ENCODE measurements at places on chromosomes 11 and 22. TPM values are rescaled to one million over a fixed set of nuclear protein-coding genes. Genes with fewer than 3 reads are reported as not detected.

The C11orf58 gene
- 169 TPM for total RNA-seq

The ARHGAP32 gene
- total RNA-seq = 45.3 TPM

The MFRP gene
- not detected for total RNA-seq

The EXPH5 gene
- total RNA-seq = 0.44 TPM

The C22orf15 gene
- total RNA-seq = not detected

The CNTN5 gene
- total RNA-seq = 1.6 TPM

The OR5M11 gene
- not detected for total RNA-seq

The CCDC81 gene
- total RNA-seq = 0.74 TPM

The AMBRA1 gene
- 49.0 TPM for total RNA-seq

The C1QTNF5 gene
- total RNA-seq = 0.32 TPM

The SLC25A45 gene
- total RNA-seq = 0.25 TPM

The ALX4 gene
- not detected for total RNA-seq

The TMEM121B gene
- total RNA-seq = 44.1 TPM

The FXYD6 gene
- 57.1 TPM for total RNA-seq

The ABCG4 gene
- 2.4 TPM for total RNA-seq

The PLCB3 gene
- total RNA-seq = 36.2 TPM

The BTBD18 gene
- total RNA-seq = not detected

The PTPRCAP gene
- total RNA-seq = 2.1 TPM

The GLB1L3 gene
- 0.83 TPM for total RNA-seq

The STT3A gene
- total RNA-seq = 68.0 TPM

The SHISAL1 gene
- total RNA-seq = 3.2 TPM

The OR51B4 gene
- total RNA-seq = not detected

The TOP3B gene
- total RNA-seq = 83.5 TPM

Measured in glutamatergic neuron (in vitro differentiated cells).